ENCODE measurements at places on chromosomes 5 and 9. TPM values are rescaled to one million over a fixed set of nuclear protein-coding genes. Genes with fewer than 3 reads are reported as not detected.

GRCh38 chr5:98109561-98110006 lies 663.9 kb upstream of the RGMB start:
- no peak overlapping the region for H3K4me3 ChIP-seq
- H3K27ac ChIP-seq = no peak overlapping the region
- no peak for DNase-seq
- H3K27me3 ChIP-seq = no peaks in the 10 kb centered on the region
- H3K36me3 ChIP-seq = no peaks in the 10 kb centered on the region
- H3K4me1 ChIP-seq = no peaks in the 10 kb centered on the region

DNA sequence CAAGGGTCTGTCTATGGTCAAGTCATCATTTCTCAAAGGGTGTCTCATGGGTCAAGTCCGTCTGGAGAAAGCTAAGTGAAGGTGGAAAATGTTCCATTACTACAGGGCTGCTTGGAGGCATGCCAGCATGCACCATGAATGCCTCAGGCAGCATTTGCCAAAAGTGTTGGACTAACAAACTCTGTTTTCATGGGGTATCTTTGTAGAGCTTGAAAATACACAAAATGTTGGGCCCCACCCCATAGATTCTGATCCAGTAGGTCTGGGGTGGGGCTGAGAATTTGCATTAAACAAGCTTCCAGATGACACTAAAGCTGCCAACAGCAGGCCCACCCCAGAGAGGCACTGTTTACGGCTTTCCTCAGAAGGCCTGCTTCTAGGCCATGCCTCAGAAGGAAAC lies 75.0 kb upstream of the FRRS1L start:
- no peak overlapping the region for H3K27ac ChIP-seq
- no peak for DNase-seq
- peaks cover 3% of the 10 kb centered on the region for H3K4me1 ChIP-seq
- no peaks in the 10 kb centered on the region for H3K27me3 ChIP-seq

GRCh38 chr9:95058795-95059386 lies 258.6 kb downstream of the FANCC start:
- no peaks in the 10 kb centered on the region for H3K27me3 ChIP-seq
- peaks cover 13% of the 10 kb centered on the region for H3K36me3 ChIP-seq
- H3K4me3 ChIP-seq = no peak overlapping the region
- no peak for DNase-seq
- H3K4me1 ChIP-seq = peaks cover 57% of the 10 kb centered on the region

GRCh38 chr5:81685471-81685870 lies 65.4 kb downstream of the SSBP2 start:
- DNase-seq = no peak
- no peak overlapping the region for H3K27ac ChIP-seq
- H3K4me3 ChIP-seq = no peak overlapping the region
- H3K27me3 ChIP-seq = no peaks in the 10 kb centered on the region
- H3K36me3 ChIP-seq = peaks cover 23% of the 10 kb centered on the region

GRCh38 chr9:137294681-137295237 lies 7.3 kb downstream of the NRARP start:
- H3K4me1 ChIP-seq = peaks cover 35% of the 10 kb centered on the region
- peak overlapping the region; percentile 53 for H3K4me3 ChIP-seq
- H3K27ac ChIP-seq = peak overlapping the region; percentile 96
- H3K36me3 ChIP-seq = no peaks in the 10 kb centered on the region

INSL6 gene
- total RNA-seq = not detected

PCDHGA7 gene
- 0.41 TPM for total RNA-seq

Measured in progenitor cell of endocrine pancreas (in vitro differentiated cells).